ENCODE measurements at places on chromosomes 4 and X.

DNA sequence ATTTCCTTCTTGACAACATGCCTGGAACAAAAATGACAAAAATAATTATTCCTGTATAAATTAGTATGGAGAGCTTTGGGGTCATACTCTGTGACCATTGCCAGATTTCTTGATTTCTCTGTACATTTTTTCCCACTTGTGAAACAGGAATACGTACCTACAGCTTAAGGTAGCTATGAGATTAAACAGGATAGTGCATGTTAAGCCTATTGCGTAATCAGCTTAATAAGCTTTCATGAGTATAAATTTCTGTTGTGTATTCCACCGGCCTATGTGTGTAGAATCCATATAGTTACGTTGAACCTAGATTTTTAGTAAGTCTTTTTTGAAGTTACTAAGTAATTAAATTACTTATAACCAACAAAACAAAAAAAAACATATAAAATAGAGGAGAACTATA, 334.9 kb downstream of the DCTD start:
- no peak for DNase-seq

GRCh38 chrX:97867266-97867665, 983.6 kb downstream of the RPA4 start:
- no peak for DNase-seq

- no peak for DNase-seq
Measured at GRCh38 chr4:113447061-113447460, 314.5 kb downstream of the CAMK2D start.

DNA sequence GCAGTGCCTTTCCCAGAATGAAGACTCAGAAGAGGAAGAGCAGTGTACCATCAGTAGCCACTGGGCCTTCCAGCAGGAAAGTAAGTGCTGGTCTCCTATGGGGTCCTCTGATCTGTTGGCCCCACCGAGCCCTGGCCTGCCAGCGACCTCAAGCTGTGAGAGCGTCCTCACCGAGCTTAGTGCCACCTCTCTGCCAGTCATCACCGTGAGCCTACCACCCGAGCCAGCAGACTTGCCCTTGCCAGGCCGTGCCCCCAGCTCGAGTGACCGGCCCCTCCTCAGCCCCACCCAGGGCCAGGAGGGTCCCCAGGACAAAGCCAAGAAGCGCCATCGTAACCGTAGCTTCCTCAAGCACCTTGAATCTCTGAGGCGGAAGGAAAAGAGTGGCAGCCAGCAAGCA, 69.7 kb downstream of the STARD8 start:
- no peak for DNase-seq

DNA sequence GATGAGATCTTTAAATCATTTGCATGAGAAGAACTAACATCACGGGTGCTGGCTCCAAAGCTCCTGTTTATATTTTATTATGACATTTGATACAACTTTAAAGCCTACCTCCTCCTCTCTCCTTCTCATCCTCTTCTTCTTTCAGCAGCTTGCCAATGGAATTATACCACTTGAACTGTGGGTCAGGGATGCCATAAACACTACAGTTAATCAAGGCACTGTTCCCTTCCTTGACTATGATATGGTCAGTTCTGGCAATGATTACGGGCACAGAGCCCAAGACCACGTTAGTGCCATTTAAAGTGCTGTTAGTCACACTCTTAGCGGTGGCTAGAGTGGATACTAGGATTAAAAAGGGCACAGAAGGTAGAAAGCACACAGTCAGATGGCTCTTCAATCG, 20.7 kb downstream of the MFAP3L start:
- DNase-seq = no peak

GRCh38 chrX:133908223-133908955, 77.0 kb downstream of the GPC3 start:
- DNase-seq = no peak

- DNase-seq = no peak
Measured at GRCh38 chrX:114134465-114134864, 449.4 kb upstream of the HTR2C start.

DNA sequence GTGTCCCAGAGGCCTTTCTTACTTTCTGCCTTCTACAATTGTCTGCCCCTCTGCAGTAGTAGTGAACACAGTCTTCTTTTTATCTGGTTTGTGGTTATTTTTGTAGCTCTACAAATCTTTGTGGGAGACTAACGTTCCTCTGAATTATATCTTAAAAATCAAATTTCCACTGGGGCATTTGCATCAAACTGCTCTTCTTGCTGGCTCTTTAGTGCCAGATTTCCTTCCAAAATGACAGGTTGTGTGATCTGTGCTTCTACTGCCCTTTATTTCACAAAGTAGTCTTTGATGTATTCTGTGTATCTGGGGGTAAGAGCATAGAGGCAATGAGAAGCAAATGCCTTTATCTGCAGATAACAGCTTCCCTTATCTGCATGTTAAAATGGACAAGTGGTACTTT, 34.5 kb downstream of the TSPAN7 start:
- no peak for DNase-seq

GRCh38 chrX:42755815-42756214, 22.1 kb downstream of the PPP1R2C start:
- DNase-seq = no peak

DNA sequence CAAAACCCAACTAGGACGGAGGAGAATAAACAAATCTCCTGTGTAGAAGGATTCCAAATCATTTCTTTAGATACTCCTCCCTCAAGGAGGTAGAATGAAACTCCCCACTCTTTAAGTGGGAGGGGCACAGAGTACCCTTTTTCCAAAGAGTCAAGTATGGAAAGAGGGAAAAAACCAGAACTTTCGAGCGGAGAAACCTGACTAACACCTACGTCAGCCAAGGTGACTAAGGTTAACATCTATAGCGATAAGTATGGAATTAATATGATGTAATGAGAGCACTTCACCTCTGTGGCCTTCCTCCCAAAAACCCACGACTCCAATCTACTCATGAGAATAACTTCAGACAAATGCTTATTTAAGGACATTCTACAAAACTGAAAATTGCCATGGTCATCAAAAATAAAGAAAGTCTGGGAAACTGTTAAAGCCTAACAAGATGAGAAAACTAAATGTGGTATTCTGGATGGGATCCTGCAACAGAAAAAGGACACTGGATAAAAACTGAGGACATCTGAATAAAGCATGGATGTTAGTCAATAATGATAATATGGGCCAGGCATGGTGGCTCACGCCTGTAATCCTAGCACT, 157.0 kb upstream of the MAP3K15 start:
- DNase-seq = no peak

- no peak for DNase-seq
Measured at GRCh38 chr4:38114386-38115150, 154.4 kb downstream of the PTTG2 start.

All from GM04504 (cell line).